Stimulated activated CD8-positive, alpha-beta memory T cell treated with anti-CD3 and anti-CD28 coated beads, Interleukin-4, amount 100 ng/mL, for 1 hour (primary cell): ENCODE measurements at places on chromosomes 5 and 9.

GRCh38 chr5:77255617-77256016 lies 45.1 kb downstream of the PDE8B start:
- DNase-seq = no peak

GRCh38 chr9:133976887-133977286 lies 15.2 kb downstream of the VAV2 start:
- DNase-seq = no peak

DNA sequence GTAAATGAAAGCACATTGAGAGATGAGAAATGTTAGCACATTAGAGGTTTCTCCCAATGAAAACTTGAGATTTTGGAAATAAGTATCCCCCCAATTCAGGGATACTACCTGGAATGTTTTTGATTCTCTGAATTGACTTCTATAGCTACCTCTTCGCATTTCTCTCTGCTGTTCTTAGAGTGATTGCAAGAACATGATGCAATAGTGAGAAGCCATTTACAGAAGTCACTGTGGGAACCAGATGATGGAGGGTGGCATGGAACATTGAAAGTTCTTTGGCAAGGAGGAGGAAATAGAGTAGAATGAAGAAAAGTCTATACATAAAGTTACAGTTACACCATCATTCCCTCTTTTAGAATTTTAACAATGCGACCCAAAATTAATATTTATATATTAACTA lies 9.2 kb downstream of the NPR3 start:
- DNase-seq = no peak

DNA sequence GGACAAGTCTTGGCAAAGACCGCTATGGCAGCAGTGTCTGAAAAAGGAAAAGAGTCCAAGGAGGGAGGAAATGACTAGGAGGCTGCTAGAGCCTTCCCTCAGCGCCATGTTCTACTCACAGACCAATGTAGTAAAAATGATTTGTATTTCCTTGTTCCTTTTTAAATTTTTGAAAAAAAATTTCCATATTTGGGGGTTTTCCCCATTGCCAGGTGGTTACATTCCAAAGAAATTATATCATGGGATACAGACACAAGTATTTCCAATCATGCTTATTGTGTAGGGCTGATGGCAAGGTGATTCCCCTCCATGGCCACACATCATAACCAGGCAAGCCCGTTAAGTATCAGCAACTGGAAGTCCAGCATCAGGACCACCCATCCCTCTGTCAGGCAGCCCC lies 138.2 kb downstream of the PIP5K1B start:
- DNase-seq = no peak

- DNase-seq = no peak
These were observed 101.9 kb downstream of the MTRR start for GRCh38 chr5:7970816-7971215.
